ENCODE measurements at places on chromosomes 5 and 9.

DNA sequence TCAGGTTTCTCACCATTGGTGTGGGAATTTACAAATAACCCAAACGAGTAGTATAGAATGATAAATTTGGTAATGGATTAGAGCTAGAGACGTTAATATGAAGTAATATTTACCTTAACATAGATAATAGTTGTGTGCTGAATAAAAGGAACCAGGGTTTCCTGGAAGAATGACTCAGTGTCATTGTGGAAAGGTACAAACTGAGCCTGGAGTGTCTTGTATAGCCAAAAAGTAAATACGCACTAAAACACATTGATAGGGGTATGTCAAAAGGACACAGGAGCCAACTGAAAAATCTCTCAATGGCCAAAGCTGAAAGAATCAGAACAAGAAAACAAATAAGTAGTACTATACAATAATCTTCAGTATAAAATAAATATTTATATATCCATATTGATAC is 363.5 kb downstream of the SLCO4C1 start:
- DNase-seq = no peak

DNA sequence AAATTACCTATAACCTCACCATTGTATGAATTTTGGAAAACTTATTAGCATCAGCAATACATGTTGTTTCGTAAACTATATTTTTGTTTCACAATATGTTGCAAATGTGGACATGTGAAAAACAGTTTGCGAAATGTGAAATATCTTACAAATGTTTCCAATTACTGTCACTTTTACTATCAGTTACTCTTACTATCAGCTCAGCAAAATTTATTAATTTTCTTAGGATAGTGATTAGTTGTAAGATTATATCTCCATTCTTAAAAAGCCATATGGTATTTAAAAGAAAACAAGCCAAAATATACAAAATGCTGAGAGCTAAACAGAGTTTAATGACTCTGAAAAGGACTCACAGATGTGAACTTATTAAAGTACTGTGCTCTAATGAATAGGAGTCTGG is 111.9 kb upstream of the LPAR1 start:
- DNase-seq = no peak

- DNase-seq = peak; percentile 50
Observed at GRCh38 chr5:74272024-74272775, 368.3 kb downstream of the ENC1 start.

DNA sequence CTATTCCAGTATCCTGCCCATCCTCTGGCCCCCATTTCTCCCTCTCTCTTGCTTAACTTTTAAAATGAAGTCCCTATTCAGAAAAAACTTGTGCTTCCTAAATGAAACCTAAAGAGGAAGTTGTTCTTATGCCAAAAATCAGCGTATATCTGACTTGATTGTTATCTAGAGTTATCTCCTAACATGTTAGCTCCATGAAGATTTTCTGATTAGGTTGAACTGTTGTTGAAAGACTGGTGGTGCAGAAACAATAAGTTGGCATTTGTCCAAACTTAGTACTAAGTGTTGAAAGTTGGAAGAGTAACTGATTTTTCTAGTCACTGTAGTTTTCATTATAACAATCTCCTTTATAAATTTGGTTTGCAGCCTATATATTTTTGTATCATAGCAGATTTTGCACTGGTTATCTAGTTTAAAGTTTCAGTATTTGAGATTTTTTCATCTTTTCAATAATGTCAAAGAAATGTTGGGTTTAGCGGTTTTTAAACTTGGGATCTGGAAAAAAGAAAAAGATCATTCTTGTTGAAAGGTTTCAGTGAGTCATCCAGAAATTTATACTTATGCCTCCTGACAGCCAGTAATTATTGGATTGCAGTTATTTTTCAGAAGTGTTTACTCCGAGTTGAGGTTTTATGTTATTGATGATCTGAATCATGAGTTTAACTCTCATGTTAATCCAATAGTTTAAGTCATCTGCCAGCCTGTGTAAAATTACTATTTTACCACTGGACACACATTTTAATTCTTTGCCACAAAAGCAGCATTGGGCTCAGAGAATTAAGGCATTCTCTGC is 60.6 kb downstream of the PAM start:
- no peak for DNase-seq

- no peak for DNase-seq
Observed at GRCh38 chr9:14226855-14227532, 86.9 kb downstream of the NFIB start.

- DNase-seq = peak; percentile 61
Observed at GRCh38 chr5:181261320-181262049, 542 bp upstream of the TRIM52 start.

DNA sequence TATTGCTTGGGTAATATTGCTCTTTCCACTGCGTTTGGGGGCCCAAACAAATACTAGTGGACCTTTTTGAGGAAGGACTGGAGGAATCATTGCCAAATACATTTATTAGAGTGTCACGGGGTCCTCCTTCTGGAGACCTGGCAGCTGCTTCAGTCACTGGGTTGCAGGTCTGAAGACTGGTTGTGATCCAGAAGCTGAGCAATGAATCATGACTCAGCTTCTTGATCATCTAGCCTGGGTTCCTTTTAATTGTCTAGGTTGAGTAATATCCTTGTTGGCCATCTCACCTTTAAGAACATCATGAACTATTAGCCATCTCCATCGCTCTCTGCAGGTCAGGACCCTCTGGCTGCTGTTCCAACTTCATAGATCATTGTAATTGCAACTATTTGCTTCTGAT is 15.4 kb upstream of the UBAP1 start:
- DNase-seq = no peak

- peak; percentile 19 for DNase-seq
Observed at GRCh38 chr5:148687427-148687826, 33.1 kb upstream of the HTR4 start.

DNA sequence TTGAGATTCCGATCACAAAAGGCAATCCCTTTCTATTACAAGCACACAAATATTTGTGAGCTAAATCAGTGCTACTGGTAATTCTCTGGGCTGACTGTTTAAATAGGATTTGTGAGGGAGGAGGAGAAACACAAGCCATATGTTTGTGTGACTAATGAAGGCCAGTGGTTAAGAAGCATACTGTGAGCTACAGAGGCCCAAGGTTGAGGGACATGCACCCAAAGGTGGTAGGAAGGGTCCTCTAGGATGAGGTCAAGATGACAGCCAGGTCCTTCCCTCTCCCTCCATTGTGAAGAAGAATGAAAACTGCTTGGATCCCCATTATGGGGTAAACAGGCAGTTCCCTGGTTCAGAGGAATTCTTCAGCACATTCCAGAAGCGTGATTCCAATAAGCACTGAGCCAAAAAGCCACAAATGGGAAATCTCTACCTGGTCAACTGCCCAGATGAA is 83.9 kb downstream of the SPOCK1 start:
- DNase-seq = peak; percentile 36

- no peak for DNase-seq
Observed at GRCh38 chr9:108671794-108672193, 184.0 kb downstream of the ACTL7B start.

DNA sequence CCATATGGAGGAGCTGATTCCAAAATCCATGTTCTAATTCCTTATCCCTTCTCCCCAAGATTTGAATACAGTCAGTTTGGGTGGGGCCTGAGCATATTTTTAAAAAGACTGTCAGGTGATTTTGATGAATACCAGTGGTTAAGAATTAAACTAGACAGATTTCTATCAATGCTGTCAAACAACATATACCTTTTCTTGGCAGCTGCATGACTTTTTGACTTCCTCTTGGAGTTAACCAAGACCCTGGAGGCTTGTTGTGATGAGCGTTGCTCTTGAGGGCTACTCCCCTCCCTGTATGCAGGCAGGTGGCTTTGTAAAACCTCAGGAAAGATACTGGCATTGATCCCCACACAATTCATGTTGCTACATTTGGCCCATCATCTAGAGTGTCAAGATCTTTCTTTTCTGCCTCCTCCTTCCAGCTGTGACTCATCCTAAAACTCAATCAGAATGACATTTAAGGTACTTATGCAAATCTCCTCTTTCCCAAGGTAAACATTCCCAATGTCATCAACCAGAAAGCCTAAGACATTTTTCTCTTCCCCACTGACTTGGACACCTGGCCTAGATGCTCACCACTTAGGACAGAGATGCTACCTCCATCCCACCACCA is 61.7 kb downstream of the PPP2R2B start:
- DNase-seq = no peak

DNA sequence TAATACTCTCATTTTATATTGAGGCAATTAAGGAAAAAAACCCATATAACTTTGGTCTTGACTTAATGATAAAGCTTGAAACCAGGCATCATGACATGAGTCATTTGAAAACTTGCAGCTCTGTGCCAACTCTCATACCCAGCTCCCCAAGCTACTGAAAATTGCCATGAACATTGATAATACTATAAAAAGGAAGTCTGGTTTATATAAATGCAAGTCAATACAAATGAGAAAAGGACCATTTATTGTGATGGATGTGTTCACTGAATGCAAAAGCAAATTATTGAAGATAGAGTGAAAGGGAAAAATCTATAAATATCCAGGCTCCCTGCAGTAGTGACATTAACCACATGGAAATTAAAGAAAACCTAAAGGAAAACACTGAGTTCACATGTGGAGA is 116.3 kb downstream of the DEPDC1B start:
- no peak for DNase-seq

- DNase-seq = no peak
Observed at GRCh38 chr9:97694769-97695168, 2.4 kb downstream of the XPA start.

GRCh38 chr9:132026932-132027585 is 52.6 kb downstream of the MED27 start:
- no peak for DNase-seq

DNA sequence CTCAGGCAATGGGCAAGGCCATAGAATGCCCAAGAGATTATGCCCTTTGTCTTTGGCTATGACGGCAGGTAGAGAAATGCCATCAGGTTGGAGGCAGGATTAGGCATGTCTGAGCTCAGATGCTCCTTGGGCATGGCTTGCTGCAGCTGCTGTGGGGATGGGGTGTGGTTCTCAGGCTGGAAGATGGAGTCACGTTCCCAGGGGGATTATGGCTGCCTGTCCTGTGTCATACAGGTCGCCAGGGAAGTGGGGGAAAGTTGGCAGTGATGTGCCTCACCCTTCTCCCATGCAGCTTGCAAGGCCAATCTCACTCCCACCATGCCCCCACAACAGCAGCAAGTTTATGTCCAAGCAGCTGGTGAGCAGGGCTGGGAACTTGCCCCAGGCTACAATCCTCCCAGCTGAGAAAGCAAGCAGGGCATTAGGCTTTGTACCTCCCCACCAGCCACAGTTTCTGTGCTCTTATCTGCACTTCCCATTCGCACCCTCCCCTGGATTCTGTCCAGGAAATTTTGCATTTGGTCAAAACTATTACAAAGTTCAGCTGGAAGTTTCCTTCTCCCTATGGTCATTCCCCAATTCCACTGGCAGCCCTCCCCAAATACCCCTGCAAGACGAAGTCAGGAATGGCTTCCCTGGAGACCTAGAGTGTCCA is 1788.0 kb upstream of the NUDT12 start:
- no peak for DNase-seq

GRCh38 chr5:44870430-44870829 is 61.7 kb downstream of the MRPS30 start:
- DNase-seq = no peak

- no peak for DNase-seq
Observed at GRCh38 chr5:100901821-100902341, 1.2 kb downstream of the ST8SIA4 start.

GRCh38 chr5:189976-190365 is 1.3 kb upstream of the LRRC14B start:
- DNase-seq = no peak

DNA sequence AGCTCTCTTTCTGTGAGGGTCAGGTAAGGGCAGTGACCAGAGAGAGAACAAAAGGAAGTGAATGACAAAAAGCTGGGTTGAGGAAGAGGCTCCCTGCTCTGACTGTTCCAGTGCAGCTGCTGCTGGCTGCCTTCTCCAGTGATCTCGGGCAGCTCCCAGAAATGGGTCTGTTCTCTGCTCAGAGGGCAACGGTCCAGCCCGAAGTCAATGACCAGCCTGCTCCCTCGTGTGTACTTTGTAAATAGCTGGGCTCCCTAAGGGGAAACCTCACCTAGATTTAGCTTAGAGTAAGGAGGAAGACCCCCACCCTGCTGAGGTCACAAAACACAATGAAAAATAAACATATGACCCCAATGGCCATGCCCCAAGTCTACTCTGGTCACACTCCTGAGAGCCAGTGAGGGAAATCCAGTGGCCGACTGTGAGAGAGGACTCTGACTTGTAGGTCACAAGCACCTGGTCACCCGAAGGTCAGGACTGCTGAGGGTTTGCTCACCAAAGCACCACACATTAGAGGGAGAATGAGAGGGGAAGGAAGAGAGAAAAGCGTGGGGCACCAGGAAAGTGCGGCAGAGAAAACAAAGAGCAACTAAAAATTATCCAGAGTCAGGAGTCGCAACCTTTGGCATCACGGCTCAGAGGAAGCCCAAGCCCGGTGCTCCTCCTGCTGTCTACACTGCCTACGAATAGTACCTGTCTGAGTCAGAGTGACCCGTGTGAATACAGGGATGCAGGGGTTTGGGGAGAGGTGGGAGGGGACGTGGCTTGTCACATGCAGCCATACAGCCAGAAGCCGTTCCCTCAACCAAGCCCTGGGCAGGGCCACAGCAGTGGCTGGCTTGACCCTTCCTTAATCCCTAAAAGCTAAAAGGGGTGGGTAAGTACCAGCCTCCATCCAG is 19.8 kb downstream of the NIPAL4 start:
- no peak for DNase-seq

DNA sequence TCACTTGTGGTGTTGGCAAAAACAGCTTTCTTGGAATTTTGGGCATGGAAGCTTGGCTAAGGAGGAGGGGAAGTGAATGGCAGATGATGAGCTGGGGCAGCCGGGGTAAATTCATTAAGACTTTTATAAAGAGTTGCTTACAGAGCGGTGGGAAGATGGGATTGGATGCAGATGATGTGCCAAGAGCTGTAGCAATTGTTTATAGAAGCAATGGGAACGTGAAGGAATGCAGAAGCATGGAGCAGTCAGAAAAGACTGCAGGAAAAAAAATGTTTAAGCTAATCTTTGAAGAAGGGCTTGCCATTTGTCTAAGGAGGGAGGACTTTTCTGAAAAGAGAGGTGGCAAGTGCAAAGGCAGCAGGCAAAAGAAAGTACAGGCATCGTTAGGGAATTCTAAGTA is 86.6 kb upstream of the SHISAL2B start:
- no peak for DNase-seq

DNA sequence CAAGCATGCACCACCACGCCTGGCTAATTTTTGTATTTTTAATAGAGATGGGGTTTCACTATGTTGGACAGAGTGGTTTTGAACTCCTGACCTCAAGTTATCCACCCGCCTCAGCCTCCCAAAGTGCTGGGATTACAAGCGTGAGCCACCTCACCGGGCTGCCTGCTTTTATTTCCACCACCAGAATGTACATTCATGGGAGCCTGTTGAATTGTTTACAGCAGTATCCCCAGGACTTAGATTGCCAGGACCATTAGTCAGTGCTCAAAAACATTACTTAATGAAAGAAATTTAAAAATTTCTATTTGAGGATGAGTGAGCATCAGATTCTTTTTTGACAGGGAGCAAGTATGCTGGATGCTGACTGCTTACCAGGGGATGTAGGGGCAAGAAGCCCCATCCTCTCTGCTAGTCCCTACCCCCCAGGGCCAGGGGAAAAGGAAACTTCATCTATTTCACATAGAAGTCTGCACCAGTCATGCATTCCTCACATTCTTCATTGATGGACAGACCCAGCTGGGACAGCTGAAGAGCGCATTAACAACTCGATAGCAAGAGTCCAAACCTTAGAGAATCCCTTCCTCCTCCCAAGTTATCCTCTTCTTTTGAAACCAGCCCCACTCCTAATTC is 10.3 kb upstream of the RGMB start:
- peak; percentile 71 for DNase-seq

All from urothelium cell line (cell line).